ENCODE measurements at places on chromosomes 2 and 18.
A peak's percentile ranks its signal among the peaks of the same experiment; 100 is the strongest.

GRCh38 chr2:134611316-134611715 is 107.5 kb downstream of the TMEM163 start:
- DNase-seq, result no peak

DNA sequence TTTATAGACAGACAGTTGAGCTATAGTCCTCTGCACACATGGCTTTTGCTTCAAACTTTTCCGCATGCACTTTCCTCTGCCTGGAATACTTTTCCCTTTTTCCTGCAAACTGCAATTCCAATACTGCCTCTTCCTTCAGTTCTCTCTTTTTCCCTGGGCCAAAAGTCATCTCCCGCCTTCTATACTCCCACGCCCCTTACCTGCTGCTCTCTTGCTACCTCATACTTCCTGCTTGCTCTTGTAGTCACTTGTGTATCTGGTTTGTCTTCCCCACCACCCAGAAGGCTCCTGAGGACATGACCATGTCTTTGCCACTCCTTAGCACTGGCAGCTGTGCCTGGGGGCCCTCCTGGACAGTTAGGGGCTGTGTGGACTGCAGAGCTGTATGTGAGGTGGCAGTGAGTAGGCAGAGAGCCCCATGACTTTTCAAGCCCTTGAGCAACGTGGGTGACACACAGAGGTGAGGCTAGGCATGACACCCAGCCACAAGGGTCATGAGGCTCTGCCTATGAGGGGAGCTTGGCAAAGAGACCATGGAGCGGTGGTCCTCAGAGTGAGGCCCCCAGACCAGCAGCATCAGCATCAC is 23.2 kb downstream of the SPEG start:
- no peak for DNase-seq

- no peak for DNase-seq
Measured at GRCh38 chr18:4851301-4851976, 345.6 kb downstream of the AKAIN1 start.

DNA sequence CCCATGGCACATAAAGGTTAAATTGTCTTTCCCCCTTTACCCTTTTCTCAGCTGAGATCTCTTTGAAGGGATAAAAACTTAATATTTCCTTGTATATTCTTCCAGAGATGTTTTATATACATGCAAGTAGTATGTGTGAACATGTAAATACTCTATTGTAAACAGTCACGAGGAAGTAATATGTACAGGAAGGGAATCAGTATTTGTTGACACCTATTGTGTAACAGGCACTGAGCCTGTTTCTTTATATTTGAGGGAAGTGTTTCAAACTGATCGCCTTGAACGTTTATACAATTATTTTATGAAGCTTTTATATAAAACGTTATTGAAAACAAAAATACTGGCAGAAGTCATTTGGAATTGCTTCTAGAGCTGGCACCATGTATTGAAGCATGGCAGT is 13.2 kb downstream of the RALBP1 start:
- DNase-seq, result no peak

DNA sequence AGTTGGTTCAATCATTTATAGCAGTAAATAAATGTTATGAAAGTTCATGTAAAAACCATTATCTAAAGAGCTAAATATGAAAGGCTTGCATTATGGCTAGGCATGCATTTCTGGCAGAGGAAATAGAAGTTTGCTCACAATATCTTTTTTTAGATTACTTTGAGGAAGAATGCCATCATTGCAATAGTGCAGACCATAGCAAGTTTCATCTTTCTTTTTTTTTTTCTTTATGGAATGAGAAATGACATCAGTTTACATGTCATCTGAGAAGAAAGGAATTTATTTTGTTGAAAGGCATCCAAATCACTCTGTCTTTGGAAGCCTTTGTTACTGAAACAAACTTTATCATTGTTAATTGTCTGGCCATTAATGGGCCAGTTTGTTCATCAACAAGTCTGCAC is 74.5 kb upstream of the NCKAP5 start:
- no peak for DNase-seq

DNA sequence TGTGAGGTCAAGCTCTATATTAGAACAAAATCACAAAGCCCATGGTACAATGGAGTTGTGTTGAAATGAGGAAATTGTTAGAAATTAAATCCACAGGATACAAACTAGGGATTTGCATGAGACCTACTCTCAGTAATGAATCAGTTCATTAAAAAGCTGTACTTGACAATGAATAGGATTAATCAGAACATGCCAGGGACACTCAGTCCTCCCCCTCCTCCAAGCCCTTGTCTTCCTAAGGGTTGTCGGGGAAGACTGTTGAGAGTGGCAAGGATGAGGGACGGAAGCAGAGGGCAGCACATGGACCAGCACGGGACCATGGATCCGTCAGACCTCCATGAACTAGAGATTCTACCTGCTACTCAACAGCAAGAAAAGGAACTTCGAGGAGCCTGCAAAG is 39.8 kb downstream of the SPRED2 start:
- DNase-seq, result no peak

DNA sequence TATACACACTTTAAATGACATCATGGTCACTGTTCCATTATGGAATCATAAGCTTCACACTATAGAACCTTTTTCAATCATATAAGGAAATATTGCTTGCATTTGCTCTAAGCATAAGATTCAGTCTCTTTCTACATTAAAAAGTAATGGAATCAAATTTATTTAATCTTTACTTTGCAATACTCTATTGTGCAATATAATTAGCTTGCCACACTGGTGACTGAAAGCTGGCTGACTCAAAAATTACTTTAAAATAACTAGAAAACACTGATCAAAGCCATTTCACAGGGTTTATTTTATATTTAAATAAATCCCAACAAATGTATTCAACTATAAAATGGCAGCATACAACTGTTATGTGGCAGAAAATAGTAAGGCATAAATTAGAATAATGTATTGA is 13.2 kb upstream of the ORC2 start:
- DNase-seq, result no peak

DNA sequence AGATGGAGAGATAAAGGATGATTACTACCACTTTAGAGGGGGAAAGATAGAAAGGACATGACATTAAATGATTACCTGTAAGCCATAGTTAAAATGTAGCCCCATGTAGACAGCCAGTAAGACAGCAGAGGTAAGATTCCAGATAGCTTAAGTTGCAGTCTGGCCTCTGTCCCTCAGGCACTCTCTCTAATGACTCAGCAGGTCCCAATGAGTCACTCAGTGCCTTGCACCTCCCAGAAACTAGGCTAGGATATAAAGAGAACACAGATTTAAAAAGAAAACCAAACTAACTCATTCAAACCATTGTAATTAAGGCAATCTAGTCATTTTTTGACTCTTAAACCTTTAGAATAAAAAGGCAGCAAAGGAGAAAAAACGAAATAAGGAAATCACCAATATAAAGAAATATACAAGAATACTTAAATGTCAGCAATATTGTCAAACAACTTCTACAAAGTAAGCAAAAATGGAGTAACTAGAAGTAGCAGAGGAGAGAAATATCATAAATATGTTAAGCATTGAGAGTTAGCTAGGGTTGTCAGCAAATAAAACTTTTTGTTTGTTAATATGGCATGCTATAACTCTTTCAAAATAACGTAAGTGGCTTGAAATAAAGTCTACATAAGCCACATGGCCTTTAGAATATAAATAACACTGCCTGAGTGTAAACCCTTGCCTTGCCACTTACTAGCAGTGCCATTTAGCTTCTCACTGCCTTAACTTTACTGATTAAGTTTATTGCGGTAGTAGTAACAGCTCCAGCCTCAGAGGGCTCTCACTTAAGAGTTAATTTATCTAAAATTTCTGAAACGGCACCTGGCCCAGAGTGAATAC is 48.5 kb downstream of the SOCS6 start:
- DNase-seq, result no peak

DNA sequence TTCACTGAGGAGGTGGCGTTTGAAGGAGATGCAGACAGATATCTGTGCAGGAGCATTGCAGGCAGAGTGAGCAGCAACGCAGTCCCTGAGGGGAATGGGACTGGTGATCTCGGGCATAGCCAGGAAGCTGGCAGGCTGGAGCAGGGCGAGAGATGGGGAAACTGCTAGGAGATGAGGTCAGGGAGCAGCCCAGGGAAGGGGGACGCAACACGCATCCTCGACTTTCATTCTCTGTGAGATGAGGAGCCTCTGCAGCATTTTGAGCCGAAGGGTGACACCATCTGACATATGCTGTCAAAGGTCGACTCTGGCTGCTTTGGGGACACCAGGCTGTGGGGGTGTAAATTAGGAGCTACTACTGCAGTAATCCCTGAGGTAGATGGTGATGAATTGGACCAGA is 4.3 kb upstream of the CHRNA1 start:
- no peak for DNase-seq

GRCh38 chr2:98029718-98030222 is 34.0 kb upstream of the TMEM131 start:
- no peak for DNase-seq

GRCh38 chr2:128195435-128195984 is 104.5 kb downstream of the UGGT1 start:
- no peak for DNase-seq

GRCh38 chr2:164877927-164878326 is 36.3 kb upstream of the COBLL1 start:
- DNase-seq, result no peak

DNA sequence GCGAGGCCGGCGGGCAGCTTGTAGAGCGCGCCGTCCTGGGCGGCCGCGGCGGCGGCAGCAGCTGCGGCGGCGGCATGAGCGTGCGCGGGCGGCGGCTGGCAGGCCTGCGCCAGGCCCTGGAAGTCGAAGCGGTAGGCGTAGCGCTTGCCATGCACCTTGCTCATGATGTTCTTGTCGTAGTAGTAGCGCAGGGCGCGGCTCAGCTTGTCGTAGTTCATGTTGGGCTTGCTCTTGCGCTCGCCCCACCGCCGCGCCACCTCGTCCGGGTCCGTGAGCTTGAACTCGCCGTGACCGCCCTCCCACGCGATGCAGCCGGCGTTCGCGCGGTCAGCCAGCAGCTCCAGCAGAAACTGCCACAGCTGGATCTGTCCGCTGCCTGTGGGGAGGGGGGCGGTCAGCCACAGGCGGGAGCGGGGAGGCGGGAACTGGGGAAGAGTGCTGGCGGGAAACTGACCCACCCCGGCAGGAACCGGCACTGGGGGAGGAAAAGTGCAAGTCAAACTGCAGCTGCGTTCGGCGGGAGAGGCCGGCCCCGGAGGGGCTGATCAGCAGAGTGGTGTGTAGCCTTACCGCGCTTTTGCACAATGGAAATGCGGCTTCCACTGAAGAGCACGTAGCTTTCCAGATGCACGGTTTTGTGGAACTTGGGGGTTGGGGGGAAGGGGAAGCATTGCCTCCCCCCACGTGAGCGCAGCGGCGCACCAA is 3.0 kb downstream of the FEV start:
- peak; percentile 68 for DNase-seq

GRCh38 chr2:47799031-47799609 is 16.2 kb downstream of the MSH6 start:
- DNase-seq, result no peak

- DNase-seq, result no peak
Measured at GRCh38 chr2:66389651-66390131, 45.2 kb upstream of the MEIS1 start.

GRCh38 chr2:12722447-12723316 is 5.9 kb downstream of the TRIB2 start:
- no peak for DNase-seq

DNA sequence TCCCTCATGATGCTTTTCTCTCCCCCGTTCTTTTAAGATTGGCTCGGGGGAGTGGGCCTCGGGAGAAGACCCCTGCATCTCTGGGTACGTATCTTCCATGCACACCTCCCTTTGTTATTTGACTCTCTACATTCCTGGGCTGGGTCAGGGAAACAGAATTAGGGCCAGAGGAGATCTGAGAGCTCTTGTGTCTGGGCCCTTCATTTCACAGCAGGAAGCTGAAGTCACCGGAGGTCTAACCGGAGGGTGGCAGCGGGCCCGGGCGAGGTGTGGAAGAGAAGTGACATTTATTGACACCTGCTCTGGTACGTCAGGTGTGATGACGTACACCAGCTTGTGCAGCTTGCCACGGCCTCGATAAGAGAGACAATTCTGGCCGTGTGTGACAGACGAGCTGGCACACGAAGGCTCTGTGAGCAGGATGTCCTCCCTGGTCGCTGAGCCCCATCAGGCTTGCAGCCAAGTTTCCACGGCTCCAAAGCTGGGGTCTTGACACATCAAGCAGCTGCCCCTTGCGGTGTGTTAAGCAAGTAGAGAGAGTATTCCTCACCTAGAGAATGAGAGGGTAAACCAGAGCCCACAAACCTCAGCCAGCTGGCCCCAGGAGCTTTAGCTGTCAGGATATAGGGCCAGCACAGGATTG is 30.4 kb downstream of the TOGARAM2 start:
- DNase-seq, result peak; percentile 38

DNA sequence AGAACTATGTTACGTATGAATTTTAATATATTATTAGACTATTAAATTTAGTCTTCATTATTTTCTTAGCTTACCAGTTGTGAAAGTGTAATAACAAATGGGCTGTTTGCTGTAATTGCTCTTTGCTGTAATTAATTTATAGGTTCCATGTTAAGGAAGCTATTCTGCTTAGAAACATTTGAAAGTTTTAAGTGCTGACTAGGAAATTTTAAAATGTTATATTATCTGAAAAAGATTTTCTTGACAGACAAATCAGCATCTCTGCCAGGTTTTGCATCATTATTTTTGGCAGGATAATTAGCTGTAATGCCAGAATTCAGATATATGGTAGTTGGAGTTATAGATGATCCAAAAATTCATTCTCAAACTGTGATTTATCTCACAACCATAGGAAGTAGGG is 42.2 kb downstream of the OTX1 start:
- DNase-seq, result no peak

- peak; percentile 71 for DNase-seq
Measured at GRCh38 chr2:239375278-239376061, 25.4 kb downstream of the HDAC4 start.

Data from kidney (tissue), 22 donors.